ENCODE measurements at places on chromosomes 7 and 10.

DNA sequence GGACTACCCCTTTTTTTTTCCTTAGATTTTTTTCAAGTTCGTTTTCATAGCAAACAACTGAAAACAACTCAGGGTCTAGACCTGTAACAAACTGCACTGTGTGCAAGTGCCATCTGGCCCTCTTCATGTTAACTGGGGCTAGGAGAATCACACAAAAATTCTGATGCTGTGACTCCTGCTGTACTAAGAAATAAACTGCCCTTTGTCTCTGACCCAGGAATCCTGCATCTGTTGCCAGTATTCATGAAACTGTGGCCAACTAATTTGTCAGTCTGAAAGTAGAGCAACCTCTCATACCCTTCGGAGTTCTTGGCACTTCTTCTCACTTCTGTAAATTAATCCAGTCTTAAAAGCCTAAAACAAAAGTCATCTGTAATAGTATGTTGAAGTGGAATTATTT lies 218.4 kb upstream of the PCDH15 start:
- no peak for DNase-seq

- no peak for DNase-seq
Observed at GRCh38 chr7:121300685-121301420, 27.9 kb upstream of the WNT16 start.

- no peak for DNase-seq
Observed at GRCh38 chr10:3135006-3135405, 37.6 kb downstream of the PITRM1 start.

GRCh38 chr10:44356139-44357022 lies 28.5 kb downstream of the CXCL12 start:
- no peak for DNase-seq

DNA sequence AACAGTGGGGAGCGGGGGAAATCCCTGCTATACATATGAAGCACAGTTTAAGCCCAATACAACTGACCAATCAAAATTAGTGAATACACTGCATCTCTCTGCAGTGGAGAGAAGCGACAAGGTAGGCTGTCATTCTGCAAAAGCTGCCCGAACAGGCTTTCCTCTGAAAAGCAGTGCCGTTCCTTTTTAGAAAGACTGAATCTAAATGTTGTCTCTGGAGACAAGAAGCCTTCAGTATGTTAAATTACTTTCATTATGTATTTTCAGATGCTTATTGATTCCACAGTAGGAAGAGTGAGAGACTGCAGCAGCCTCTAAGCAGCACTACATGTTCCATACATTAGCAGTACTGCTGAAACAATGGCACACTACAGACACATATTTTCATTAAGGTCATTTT lies at the start of gene GPR22:
GPR22 (plus strand) TSS at position 129 of the 400 bp plus-strand sequence. CDS start 4,004 bp downstream, outside the sequence.
- DNase-seq = no peak

- DNase-seq = no peak
Observed at GRCh38 chr7:114943953-114944744, 22.3 kb downstream of the MDFIC start.

DNA sequence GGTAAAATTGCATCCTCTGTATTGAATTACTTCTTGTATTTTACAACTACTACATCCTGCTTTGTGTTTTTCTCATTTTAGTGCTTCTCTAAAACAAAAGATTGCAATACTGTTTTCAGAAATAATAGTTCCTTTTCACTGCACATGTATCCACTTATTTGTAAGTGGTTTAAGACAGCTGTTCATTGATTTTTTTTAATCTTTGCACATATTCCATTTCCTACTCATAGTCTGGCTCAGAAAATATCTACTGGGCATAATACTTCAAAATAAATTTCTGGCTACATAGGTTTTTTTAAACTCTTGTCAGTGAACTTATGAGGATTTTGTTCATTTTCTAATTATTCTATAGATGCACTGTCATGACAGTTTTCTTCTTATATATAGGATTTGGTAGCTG lies 54.8 kb downstream of the SND1 start:
- DNase-seq = no peak

- DNase-seq = no peak
Observed at GRCh38 chr7:150378115-150378852, 846 bp upstream of the ZNF775 start.

DNA sequence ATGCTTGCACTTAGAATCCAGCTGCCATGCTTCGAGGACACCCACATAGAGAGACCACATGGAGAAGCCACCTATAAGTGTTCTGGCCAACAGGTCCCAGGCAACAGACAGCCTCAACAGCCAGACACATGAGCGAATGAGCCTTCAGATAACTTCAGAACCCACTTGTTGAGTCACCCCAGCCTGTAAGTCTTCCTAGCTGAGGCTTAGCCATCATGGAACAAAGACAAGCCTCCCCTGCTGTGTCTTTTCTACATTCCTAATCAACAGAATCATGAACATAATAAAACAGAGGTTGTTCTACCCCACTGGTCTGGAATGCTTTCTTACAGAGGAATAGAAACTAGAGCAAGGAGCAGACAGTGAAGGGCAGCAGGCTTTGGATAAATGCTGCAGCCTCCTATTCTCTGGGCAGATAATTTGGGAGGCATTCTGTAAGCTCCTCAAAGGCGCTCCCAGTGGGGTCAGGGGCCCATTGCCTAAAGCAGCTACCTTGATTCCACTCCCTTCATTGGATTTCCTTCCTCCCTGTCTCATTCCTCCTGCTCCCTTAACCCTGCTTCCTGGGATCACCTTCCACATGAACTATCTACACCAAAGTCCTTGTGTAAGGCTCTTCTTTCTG lies 4.6 kb downstream of the TLL2 start:
- DNase-seq = peak; percentile 41

- no peak for DNase-seq
Observed at GRCh38 chr7:23594879-23595604, 2.1 kb upstream of the CCDC126 start.

- no peak for DNase-seq
Observed at GRCh38 chr10:43676901-43677300, 28.2 kb upstream of the ZNF32 start.

DNA sequence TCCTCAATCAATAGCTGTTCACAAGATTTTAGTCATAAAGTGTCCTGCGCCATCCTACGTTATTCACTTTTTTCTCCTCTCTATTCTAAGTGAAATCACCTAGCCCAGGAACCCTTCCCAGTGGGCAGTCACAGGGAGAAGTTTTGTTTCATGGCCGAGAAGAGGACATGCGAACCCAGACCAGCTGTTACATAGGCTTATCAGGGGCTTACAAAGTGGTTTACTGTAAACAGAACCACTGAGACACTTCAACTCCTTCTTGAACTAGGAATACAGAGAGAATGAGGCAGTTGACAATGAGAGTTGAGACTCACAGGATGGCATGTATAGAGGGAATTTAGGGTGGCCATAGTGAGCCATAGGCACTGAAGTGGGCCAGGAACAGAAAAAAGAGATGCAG lies 246.9 kb upstream of the GLI3 start:
- no peak for DNase-seq

DNA sequence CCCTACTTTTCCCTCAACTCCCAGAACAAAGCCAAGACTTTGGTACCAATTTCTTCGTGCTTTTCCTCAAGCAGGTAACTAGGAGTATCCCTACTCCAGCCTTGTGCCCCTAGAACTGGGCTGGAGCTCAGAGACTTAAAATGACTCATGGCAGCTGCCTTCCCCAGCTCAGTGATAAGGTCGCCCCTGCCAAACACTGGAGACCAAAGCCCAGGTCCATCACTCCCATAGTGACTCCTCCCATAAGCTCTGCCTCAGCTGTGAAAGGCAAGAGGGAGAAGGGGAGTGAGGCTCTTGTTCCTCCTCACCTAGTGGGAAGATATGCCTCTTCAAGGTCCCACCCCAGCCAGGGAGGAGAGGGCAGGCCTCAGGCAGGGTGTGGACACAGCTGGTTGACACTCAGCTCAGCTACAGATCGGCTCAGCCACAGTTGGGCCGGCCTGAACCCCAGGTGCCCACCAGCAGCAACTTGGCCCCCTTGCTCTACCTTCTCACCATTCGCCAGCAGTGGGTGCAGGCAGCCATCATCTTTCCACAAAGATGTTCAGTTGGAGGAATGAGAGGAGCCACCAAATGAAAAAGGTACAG lies 13.8 kb upstream of the CYREN start:
- DNase-seq = no peak

- DNase-seq = no peak
Observed at GRCh38 chr7:1144269-1144771, 15.7 kb downstream of the ZFAND2A start.

DNA sequence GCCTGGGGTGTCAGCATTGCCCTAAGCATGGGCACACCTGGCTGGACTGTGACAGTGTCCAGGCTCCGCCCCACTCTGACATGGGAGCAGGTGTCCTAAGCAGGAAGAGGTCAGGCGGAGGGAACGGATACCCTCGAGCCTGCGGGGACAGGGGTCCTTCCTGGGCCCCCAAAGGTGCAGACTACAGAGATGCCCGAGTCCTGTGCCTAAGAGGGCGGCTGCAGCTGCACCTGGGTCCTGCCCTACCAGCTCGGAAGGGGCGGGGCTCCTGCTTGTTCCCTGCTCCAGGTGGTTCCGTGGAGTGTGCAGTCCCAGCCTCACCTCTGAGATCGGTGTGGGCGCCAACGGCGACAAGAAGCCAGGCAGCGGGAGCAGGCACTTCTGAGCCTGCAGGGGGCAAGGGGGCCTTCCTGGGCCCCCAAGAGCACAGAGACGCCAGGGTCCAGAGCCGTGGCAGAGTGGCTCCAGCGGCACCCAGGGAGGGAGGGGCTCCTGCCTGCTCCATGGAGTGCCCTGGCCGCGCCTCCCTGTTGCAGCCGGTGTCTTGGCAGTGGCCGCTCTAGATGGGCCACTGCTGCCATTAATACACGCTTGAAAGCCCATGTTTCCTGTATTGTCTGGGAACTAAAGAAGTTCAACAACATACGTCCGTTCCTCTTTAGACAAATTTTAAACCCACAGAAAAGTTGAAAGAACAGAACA lies 64.5 kb upstream of the CACNA2D1 start:
- DNase-seq = no peak

GRCh38 chr7:140646931-140647647 lies 6.5 kb upstream of the DENND2A start:
- no peak for DNase-seq

GRCh38 chr7:101631224-101631714 lies 2.2 kb upstream of the MYL10 start:
- no peak for DNase-seq

DNA sequence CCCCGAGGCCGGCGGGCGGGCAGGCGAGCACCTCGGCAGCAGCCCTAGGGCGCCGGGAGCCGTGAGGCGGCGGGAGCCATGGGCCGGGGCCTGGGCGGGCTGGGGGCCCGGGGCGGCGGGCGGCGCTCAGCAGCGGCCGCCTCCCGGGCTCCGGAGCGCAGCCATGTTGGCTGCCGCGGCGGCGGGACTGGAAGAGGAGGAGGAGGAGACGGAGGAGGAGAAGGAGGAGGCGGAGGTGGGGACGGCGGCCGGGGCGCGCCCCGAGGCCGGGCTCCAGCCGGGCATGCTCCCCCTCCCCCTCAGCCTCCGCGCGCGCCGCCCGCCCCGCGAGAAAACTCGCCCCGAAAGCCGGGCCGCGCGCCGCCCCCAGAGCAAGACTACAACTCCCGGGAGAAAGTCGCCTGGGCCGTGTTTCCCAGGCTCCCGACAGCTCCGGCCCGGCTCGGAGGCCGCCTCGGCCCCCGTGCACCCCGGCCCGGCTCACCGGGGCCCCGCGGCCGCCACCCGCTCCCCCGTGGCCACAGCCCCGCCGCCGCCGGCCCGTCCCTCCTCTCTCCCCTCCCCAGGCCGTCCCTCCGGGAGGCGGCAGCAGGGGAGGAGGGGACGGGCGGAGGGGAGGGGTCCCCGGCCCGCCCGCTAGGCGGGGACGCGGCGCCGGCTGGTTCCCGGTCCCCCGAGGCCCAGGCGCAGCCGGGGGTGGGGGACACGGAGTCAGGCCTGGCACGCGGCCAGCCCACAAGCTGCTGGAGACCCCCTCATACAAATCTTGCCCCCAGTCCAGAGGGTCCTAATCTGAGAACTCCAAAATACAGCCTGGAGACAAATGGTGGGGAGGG lies at the start of gene DLG5:
DLG5 (minus strand) TSS at position 190 of the 836 bp plus-strand sequence. CDS start 235 bp downstream, outside the sequence.
- no peak for DNase-seq

GRCh38 chr7:115113776-115114175 lies 191.9 kb downstream of the MDFIC start:
- DNase-seq = no peak

- no peak for DNase-seq
Observed at GRCh38 chr7:91137788-91138368, 126.4 kb upstream of the FZD1 start.

DNA sequence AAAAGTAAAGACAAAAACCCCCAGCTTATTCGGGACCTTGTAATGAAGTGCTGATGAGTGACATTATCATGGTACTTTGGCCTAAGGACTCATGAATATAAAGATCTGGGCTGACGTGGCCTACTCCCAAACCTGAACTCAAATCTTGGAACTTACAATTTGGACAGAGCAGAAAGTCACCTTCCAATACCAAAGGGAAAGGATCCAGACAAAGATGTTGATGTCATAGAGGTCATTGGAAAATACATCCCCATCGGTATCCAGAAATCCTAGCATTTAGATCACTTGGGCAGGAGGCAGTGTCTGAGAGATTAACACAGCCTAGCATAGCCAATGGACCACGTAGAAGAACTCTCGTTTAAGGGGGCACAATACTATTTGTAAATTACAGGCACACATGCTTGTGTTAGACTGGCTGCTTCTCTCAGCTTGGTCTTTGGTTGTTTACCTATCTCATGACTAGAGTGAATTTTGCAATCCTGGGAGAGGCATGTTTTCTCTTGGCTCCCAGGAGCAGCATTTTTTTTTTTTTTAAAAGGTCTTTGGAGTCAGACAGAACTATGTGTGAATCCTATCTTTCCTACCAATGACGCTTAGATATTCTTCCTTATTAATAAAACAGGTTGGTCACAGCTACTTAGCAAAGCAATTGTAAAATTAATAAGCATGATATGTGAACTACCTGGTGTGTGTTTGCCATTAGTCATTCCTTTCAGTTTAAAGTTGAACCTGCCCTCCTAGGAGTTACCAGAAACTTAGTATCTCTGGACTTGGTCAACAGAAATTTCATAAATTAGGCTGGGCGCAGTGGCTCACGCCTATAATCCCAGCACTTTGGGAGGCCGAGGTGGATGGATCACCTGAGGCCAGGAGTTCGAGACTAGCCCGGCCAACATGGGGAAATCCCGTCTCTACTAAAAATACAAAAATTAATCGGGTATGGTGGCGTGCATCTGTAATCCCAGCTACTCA lies 27.8 kb upstream of the MRPS33 start:
- DNase-seq = no peak

DNA sequence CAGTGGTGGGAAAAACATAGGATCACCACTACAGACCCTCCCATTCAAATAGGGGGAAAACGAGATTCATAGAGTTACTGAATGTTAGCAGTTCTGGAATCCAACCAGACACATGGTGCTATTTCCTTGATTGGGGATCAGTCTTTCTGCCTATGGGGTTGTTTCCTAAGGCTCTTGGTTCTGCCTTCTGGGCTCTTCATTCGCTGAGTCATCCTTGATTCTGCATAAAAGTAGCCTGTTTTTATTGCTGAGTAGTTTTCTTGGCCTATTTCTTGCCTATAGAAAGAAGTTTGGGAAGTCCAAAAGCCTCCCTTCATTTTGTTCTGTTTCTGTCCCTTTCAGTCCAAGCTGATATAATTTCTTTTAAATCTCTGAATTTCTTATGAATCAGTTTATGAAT lies 99.3 kb upstream of the OIT3 start:
- no peak for DNase-seq
